Activated CD8-positive, alpha-beta memory T cell treated with anti-CD3 and anti-CD28 coated beads for 4 hours (primary cell): ENCODE measurements at places on chromosomes 1 and 21.

GRCh38 chr1:22208268-22208972 lies 65.5 kb upstream of the WNT4 start:
- no peak for DNase-seq

GRCh38 chr21:42722808-42723473 lies 69.5 kb downstream of the PDE9A start:
- DNase-seq = no peak

GRCh38 chr1:178632653-178633052 lies 92.4 kb upstream of the RALGPS2 start:
- DNase-seq = no peak

GRCh38 chr1:46526691-46527291 lies 24.7 kb downstream of the KNCN start:
- DNase-seq = no peak

GRCh38 chr1:44894591-44894990 lies 51.5 kb upstream of the PTCH2 start:
- DNase-seq = no peak

GRCh38 chr1:94892604-94893254 lies 34.2 kb downstream of the CNN3 start:
- no peak for DNase-seq

DNA sequence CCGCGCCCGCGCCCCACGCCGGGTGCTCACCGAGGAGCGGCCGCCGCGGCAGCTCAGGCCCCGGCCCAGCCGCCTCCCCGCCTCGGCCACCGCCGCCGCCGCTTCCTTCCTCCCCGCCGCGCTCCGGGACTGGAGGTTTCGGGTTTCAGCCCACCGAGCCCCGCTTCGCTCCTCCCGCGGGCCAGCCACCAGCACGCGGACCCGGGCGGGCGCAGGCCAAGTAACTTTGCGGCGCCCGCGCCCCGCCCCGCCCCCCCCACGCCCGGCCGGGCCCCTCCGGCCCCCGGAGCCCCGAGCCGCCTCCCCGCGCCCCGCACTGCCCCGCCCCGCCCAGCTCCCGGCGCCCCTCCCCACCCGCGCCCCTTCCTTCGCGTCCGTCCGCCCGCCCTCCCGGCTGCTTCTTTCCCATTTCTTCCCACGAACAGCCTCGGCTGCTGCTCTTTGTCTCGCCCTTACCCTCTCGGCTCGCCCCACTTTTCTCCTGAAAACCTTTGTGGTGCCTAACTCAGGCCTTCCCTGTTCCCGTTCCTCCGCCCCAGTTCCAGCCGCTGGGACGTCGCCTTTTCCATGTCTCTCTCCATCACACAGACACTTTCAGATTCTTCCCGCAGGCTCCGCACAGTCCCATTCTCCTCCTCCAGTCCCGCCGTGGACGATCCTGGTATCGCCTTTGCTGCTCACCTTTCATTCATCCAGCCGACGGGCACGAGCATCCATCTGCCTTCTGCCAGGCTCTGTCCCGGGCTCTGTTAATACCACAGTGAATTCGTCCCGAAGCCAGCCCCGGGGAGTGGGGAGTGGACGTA lies at the start of gene GPR161:
TSS of gene GPR161 (minus strand) at position 222 of the 806 bp plus-strand sequence. CDS start 32,080 bp downstream, outside the sequence.
- no peak for DNase-seq

DNA sequence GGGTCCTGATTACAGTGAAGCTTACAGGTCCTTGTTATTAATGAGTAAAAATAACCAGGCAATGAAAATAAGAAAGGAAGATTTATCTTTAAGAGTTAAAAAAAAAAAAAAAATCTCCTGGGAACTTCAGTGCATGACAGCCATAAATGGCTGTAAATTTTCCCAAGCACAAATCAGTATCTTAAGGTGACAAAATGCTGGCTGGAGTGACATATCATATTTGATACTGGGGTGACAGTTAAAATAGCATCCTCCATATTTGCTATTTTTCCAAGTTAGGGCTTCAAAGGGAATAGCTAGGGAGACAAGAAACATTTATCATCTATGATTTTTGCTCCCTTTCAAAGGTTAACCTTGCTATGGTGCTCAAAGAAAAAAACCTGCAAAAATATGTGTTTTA lies 226.6 kb downstream of the PRDM2 start:
- no peak for DNase-seq

DNA sequence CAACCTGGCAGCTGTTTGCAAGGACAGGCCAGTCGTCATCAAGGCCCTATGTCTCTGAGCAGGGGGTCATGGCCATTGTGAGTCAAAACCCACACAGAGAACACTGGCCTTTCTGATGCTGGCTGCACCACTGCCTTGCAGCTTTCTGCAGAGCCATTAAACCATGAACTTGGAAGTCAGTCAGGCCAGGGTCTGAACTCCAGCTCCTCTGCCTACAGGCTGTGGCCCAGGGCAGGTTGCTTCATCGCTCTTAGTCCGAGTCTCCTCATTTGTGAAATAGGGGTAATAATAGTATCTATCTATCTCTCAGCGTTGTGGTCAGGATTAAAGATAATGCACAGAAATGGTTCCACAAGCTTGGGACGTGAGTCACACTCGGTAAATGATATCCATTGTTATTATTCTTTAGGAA lies 35.8 kb upstream of the HIVEP3 start:
- no peak for DNase-seq

DNA sequence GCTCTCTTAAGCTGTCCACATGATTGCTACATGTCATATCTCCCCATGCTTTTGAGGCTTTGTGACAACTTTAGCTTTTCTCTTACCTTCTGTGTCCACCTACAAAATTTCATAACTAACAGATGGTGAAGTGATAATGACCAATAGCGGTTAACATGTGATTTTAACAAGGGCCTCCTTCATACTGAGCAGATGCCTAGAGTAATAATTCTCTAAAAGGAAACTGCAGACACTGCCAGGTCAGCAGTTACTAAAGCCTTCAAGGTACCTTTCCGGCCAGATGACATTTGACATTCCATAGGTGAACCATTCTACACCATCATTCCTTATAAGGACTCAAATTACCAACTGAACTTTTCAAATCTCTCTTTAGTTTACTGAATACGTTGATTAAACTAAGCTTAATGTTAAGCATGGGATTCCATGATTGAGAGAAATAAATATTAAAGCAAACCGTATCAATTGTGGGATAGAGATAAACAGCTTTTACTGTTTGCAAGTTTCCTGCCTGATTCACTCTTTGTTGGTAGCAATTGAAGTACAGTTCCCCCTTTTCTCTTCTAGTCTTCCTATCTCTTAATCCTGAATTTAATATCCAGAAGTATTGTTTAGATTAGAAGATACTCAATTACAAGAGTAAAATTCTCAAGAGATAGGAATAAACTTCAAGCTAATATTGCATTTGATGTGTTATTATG lies 205.1 kb downstream of the PLA2G4A start:
- no peak for DNase-seq

- no peak for DNase-seq
Measured at GRCh38 chr1:151940541-151940940, 31.2 kb upstream of the THEM4 start.

GRCh38 chr1:106233511-106233910 lies 823.0 kb upstream of the PRMT6 start:
- no peak for DNase-seq

- no peak for DNase-seq
Measured at GRCh38 chr1:32884726-32885125, 1.6 kb upstream of the HPCA start.

- no peak for DNase-seq
Measured at GRCh38 chr21:23822760-23823159, 1784.5 kb downstream of the MRPL39 start.

GRCh38 chr1:113021430-113022085 lies 51.4 kb upstream of the LRIG2 start:
- no peak for DNase-seq

- no peak for DNase-seq
Measured at GRCh38 chr1:245058882-245059281, 95.9 kb upstream of the KIF26B start.

GRCh38 chr1:1906185-1907097 lies 8.6 kb upstream of the CALML6 start:
- no peak for DNase-seq

GRCh38 chr21:15221799-15222386 lies 157.1 kb upstream of the NRIP1 start:
- DNase-seq = no peak

DNA sequence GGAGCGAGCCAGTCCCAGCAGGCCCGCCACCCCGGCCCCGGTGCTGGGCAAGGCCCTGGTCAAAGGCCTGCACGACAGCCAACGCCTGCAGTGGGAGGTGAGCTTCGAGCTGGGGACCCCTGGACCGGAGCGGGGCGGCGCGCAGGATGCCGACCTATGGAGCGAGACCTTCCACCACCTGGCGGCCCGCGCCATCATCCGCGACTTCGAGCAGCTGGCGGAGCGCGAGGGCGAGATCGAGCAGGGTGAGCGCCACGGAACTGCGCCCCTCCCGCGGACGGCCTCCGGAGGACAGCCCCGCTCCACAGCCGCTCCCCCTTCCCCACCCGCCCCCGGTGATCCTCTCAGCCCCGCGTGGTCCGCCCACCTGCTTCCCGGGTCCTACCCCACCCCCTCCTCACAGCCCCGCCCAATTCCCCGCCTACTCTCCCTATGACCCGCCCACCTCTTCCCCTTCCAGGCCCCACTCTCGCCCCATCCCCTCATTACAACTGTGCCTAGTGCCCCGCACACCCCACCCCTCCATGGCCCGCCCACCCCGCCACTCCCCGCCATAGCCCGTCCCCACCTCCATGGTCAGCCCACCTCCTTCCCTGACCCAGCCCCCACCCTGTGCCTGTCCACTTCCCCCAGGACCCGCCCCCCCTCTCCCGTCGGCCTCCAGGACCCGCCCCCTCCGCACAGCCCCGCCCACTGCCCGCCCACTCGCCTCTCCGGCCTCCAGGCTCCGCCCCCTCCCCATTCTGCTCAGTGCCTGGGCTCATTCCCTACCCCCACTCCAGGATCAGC lies 52.7 kb downstream of the VWA5B1 start:
- DNase-seq = no peak

DNA sequence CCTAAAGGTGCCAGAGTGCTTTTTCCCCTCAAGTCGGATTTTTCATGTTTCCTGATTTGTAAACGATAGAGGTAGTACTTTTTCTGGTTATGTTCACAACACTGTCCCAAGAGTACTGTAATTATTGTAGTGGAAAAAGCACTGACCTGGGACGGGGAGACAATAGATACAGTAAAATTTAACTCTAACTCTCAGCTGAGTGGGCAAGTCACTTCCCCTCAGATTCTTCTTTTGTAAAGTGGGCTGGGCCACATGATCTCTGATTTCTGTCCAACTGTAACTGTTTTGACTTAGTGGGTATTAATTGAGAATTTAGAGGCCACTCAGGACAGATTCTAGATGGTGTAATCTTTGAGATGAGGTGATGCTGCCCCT lies 19.1 kb downstream of the MARCKSL1 start:
- DNase-seq = no peak

- peak; percentile 7 for DNase-seq
Measured at GRCh38 chr1:94805912-94806311, 14.2 kb upstream of the SLC44A3 start.

DNA sequence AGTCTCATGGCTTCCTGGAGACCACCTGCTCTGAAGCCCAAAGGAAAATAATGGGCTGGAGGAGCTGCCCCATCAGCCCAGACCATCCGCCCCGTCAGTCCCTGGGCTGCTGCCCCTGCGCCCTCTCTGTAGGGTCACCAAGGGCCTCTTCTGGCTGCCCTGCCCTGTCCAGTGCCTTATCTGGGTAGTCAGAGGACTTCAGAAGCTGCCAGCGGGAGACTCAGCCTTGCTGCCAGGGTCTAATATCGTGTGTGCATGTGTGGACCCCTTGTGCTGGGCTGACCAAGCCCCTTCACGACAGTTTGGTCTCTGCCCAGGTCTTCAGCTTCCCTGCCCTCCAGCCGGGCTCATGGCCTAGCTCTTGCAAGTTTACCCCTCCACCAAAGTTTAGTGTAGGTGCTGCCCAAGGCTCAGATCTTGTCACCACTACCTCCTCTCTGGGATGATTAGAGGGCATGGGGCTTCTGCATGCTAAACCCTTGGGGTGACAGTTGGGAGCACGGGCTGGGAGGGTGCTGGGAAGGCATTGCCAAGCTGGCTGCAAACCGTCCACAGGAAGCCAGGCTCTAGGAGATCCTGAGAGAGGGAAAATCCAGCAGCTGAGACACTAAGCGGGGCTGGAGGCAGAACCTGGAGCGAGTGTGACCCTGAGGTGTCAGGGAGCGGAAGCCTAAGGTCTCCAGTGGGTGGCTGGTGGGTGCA lies 20.6 kb downstream of the NENF start:
- no peak for DNase-seq

- no peak for DNase-seq
Measured at GRCh38 chr1:107739201-107739600, 225.8 kb downstream of the VAV3 start.

DNA sequence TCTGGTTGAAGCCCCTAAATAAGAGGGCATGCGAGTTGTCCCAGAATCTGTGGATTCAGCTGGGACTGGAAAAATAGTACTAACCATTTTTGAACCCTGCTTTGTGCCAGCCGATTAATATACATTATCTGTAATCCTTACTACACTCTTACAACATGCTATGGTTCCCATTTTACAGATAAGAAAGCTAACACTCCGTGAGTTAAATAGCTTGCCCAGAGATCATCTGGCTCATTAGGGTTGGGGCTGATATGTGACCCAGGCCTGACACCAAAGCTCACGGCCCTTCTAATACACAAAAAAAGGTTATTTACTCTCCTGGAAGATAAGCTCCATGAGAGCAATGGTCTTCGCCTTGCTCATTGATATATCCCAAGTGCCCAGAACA lies 14.9 kb downstream of the ATP2B4 start:
- DNase-seq = no peak

DNA sequence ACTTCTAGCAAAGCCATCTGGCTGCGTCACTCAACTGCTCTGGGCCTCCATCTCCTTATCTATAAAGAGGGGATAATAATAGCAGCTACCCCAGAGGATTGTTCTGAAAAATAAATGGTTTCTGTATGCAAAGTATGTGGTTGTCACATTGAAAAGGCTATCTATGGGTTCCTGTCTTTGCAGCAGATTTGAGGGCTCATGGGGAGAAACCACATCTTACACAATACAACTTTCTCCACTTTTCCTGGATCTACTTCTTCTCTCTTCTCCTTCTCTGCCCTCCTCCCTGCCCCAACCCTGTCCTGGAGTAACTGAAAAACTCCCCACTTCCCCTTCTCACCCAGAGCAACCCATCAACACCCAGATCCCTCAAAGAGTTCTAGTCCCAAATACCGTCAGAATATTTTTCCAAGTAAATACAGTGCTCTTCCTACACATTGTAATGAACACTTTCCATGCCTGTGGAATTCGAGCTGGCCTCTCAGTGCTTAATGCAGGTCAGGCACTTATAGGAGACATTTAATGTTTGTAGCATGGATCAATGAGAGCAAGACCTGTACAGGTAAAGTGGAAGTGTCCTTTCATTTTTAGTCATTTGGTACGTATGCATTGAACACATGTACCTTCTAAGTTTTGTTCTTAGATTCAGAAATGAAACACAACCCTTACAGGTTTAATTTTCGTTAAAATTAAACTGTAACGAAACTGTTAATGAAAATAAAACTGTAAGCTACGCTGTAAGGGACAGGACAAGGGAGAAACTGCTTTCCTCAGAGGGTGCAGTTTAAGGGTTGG lies 131.9 kb downstream of the AK5 start:
- DNase-seq = no peak

DNA sequence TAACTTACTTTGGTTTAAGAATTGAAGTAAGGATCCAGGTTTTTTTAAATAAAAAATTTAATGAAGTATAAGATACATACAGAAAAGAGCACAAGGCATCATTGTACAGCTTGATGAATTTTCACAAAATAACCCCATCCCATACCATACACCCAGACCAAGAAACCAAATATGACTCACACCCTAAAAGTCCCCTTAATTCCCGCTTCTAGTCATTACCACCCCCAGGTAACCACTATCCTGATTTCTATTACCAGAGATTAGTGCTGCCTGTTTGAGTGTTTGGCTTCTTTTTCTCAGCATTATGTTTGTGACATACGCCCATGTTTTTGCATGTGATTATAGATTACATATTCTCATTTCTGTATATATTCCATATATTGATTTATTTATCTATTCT lies 98.5 kb upstream of the HIVEP3 start:
- no peak for DNase-seq
